NCI-H748 treated with DMSO at 0.1 percent for 48 hours (cell line): ENCODE measurements at places on chromosomes 6 and 20.

DNA sequence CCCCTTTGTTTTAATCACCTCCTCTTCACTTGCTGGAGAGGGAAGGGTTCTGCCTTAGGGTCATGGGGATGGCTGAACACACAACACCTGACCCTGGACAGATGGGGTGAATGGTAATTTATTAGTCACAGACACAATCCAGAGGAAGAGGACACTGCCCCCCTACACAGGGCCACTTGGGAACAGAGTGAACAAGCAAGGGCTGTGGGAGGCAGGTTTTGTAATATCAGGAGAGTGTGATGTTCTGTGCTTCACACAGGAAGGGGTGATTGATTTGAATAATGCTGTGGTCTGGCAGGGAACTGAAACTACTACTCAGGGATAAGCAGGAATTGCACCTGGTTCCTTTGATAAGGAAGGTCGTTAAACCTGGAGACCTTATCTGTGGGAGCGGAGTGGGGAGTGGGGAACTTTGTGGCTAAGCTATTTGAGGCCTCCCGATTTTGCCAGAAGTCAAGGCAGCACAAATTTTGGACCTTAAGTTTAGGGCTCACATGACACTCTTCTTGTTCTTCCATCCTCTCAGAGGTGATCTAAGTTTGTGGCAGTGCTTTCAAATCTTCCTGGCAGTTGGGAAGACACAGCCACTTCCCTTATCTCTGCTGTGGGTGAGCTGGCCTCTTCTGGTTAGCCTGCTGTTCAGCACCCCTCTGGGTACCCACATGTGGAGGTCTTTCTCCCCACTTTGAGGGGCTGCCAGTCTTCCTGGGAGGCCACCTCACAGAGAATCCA is 77.8 kb downstream of the CD164 start:
- no peak for DNase-seq

DNA sequence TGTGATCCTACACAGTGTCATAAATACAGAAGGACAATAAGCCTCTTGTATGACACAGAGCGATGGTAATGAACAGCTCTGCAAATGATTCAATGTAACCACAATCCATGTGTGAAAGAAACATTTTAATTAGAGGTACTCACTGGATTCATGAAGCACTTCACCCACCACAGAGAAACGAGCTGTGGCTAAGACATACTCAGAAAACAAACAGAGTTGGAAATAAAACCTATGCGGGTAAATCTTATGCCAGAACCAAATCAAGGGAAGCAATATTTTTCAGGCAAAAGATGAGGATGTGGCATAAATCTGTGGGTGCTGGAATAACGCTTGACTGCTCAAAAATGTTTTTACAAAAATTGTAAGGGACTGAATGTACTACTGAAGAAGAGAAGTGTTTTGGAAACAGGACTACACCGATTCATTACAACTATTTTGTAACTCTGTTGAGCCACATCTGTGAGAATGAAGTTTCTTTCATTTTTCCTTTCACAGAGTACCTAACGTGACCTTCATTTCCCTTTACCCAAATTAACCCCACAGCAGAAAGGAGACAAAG is 112.1 kb downstream of the WDR27 start:
- no peak for DNase-seq

GRCh38 chr6:123323452-123324329 is 313.1 kb downstream of the TRDN start:
- DNase-seq, result no peak

GRCh38 chr6:19160081-19160730 is 677.0 kb upstream of the ID4 start:
- no peak for DNase-seq

GRCh38 chr6:111817451-111818120 is 55.7 kb downstream of the FYN start:
- DNase-seq, result no peak
